ENCODE measurements at places on chromosomes 6 and 20.

GRCh38 chr6:44245912-44246662, 814 bp upstream of the HSP90AB1 start:
- DNase-seq: peak; percentile 88

- no peak for DNase-seq
These were observed 6.0 kb downstream of the PCMT1 start for GRCh38 chr6:149755300-149756260.

DNA sequence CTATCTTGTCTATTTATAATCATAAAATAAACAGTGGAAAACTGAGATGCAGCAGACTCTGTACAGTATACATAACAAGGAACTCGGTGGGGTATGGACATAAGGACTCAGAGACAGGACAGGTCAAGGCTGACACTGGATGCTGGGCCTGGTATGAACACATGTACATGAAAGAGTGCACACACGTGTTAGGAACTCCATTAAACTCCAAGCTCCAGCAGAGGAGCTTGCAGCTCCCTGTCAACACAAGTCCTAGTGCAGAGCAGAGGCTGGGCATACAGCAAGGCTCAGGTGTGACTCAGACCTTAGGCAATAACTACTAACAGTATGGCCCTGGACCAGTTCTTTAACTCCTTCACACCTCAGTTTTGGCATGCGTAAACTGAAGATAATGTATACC, 17.1 kb downstream of the NAPB start:
- DNase-seq: no peak

DNA sequence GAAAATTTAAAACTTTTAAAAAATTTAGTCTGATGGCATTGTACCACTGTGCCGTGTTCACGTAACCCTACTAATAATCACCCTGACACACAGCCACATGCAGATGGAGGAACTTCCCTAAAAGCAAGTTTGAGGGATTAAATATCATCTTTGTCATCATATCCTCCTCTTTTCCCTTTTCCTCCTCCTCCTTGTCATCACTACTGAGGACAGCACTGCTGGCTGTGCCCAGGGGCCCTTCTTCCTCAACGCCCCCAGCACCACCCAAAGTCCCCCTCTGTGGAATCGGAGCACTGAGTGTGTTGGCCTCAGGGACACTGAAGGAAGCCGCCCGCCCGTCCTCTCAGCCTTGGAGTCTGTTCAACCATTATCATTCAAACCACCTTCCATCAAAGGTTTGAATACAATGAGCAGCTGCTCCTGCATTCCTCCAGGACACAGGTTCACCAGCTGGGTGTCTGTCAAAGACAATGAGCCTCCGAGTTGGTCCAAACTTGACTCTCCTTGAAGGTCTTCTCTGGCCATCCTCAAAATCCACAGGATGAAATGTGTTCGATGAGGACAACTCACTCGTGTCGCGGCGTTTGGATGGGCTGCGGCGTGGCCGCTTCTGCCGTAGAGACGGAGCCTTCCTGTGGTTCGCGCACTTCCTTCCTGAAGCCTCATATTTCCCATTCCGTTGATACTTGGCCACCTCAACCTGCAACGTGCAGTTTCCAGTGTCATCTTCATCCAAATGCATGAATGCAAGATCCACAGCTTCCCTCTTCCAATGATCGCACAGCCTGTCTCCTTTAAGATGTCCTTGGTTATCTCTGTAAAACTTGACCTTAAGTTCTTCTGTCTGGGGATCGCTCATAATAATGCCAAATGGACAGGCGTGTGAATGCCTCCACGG, 23.3 kb downstream of the NQO2 start:
- no peak for DNase-seq

GRCh38 chr6:97293198-97293696, 10.2 kb upstream of the MMS22L start:
- DNase-seq: no peak

DNA sequence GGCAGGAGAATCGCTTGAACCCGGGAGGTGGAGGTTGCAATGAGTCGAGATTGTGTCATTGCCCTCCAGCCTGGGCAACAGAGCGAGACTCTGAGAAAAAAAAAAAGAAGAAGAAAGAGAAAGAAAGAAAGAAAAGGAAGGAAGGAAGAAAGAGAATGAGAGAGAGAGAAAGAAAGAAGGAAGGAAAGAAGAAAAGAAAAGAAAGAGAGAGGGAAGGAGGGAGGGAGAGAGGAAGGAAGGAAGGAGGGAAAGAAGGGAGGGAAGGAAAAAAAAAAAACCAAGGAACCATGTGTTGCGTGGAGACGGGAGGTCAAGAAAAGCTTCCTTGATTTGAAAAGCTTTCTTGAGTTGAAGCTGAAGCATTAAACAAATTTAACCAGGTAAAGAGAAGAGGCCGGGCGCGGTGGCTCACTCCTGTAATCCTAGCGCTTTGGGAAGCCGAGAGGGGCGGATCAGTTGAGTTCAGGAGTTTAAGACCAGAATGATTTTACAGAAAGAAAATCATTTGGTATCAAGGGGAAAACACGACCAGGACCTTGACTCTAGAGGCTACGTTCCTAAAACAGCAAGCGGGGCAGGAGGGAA, 90.5 kb upstream of the PRSS16 start:
- peak; percentile 50 for DNase-seq

- DNase-seq: peak; percentile 42
These were observed 36.8 kb upstream of the L3MBTL3 start for GRCh38 chr6:129981598-129981997.

- no peak for DNase-seq
These were observed 898.8 kb downstream of the KIF16B start for GRCh38 chr20:15674253-15675060.

GRCh38 chr6:12490904-12491571, 200.9 kb downstream of the EDN1 start:
- no peak for DNase-seq
